Suppressor macrophage treated with lipopolysaccharide for 1 hour (primary cell): ENCODE measurements at places on chromosomes 16 and 17.
A peak's percentile ranks its signal among the peaks of the same experiment; 100 is the strongest.

- no peak for DNase-seq
These were observed 160.6 kb downstream of the IRF8 start for GRCh38 chr16:86059253-86060171.

GRCh38 chr17:50899005-50899460 lies 32.9 kb upstream of the TOB1 start:
- DNase-seq = peak; percentile 89

DNA sequence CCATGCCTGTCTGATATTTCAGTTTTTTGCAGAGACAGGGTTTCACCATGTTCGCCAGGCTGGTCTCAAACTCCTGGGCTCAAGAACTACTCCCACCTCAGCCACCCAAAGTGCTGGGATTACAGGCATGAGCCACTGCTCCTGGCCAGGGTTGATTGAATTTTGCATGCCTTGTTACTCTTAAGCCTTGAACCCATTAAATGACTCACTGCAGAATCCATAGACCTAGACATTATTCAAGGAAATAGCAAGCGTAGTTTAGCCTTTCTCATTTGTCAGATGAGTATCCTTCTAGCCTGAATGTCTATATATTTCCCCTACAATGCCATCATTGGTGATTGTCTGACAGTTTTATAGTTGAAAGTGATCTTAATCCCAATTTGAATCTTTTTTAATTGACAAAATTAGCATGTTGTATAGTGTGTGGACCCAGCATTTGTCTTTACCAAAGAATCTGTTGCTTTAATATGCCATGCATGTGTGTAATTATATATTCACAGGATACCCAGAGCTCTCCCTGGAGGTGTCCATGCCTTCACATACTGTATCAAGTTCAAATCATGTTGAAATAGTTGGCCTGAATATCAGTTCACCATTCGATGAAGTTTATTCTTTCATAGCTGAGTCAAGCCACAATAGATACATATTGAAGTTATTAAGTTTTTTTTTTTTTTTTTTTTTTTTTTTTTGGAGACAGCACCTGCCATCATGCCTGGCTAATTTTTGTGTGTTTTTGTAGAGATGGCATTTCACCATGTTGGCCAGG lies 321.0 kb downstream of the CPPED1 start:
- no peak for DNase-seq

DNA sequence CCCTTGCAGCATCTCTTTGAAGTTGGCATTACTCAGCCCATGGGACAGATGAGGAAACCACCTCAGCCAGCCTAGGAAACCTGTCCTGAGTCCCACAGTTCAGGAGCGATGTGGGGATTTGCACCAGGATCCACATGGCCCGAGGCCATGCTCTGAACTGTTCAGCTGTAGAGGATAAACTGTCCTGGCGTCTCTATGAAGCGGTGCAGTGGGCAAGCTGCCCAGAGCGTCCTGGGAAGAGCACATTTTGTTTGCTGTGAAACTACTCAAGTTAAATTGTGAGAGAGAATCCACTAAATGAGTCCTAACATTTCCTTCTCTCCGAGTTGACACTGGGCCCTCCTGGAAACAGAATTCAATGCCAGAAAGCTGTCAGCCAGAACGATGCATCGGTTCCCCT lies 276.6 kb upstream of the TNRC6C start:
- DNase-seq = no peak
